T-helper 17 cell (primary cell): ENCODE measurements at places on chromosomes 5 and 9. TPM values are rescaled to one million over a fixed set of nuclear protein-coding genes. Genes with fewer than 3 reads are reported as not detected.

KCNV2 gene
- not detected for total RNA-seq

NME5 gene
- not detected for total RNA-seq

SOX30 gene
- 0.44 TPM for total RNA-seq

GZMA gene
- total RNA-seq: 11.3 TPM

WDR38 gene
- not detected for total RNA-seq

PRUNE2 gene
- 0.40 TPM for total RNA-seq

AGXT2 gene
- not detected for total RNA-seq

ENTPD8 gene
- total RNA-seq: not detected

OLFM1 gene
- total RNA-seq: not detected

CCL21 gene
- not detected for total RNA-seq

ADAMTS2 gene
- total RNA-seq: not detected

LECT2 gene
- not detected for total RNA-seq

NUTM2G gene
- not detected for total RNA-seq

CNOT8 gene
- total RNA-seq: 109 TPM

CNTFR gene
- total RNA-seq: not detected

CDKN2A gene
- 5.7 TPM for total RNA-seq

- DNase-seq: no peak
- H3K4me1 ChIP-seq: peaks cover 2% of the 10 kb centered on the region
- no peak overlapping the region for H3K27ac ChIP-seq
- no peak overlapping the region for H3K4me3 ChIP-seq
- no peaks in the 10 kb centered on the region for H3K36me3 ChIP-seq
These were observed 269.9 kb downstream of the CDK5RAP2 start for GRCh38 chr9:120310035-120310434.

DNA sequence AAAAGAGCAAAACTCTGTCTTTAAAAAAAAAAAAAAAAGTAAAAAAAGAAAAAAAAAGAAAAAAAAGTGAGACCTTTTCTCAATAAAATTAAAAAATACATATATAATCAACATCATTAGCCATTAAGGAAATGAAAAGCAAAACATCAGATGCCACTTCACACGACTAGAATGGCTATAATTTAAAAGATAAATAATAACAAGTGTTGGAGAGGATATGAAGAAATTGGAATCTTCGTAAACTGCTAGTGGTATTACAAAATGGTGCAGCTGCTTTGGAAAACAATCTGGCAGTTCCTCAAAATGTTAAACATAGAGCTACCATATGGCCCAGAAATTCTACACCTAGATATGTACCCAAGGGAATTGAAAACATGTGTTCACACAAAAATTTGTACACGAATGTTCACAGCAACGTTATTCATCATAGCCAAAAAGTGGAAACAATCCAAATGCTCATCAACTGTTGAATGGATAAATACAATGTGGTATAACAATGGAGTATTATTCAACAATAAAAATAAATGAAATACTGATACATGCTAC lies 45.3 kb upstream of the SIL1 start:
- peaks cover 17% of the 10 kb centered on the region for H3K4me1 ChIP-seq
- no peak overlapping the region for H3K4me3 ChIP-seq
- no peak for DNase-seq
- H3K27me3 ChIP-seq: peaks cover 32% of the 10 kb centered on the region

DNA sequence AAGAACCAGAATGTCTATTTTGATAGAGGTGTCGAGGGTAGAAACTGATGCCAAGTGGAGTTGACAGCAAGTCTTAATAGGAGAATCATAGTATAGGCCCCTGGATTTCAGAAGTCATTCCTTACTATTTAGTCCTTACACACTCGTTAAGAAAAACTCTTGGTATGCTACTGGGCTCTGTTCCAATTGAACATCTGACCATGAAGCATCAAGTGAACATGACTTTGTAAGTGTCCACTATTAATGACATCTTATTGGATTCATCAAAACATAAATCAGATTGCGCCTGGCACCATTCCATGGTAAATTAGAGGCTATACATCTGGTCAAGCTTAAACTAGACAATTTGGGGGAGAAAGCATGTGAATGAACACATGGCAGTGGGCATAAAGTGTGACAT lies 1056.5 kb upstream of the EDIL3 start:
- H3K27me3 ChIP-seq: no peaks in the 10 kb centered on the region
- DNase-seq: no peak
- no peak overlapping the region for H3K4me3 ChIP-seq

- peaks cover 2% of the 10 kb centered on the region for H3K36me3 ChIP-seq
- H3K27ac ChIP-seq: no peak overlapping the region
- H3K27me3 ChIP-seq: no peaks in the 10 kb centered on the region
- H3K4me1 ChIP-seq: peaks cover 15% of the 10 kb centered on the region
- H3K4me3 ChIP-seq: no peak overlapping the region
These were observed 214.3 kb downstream of the ARHGAP26 start for GRCh38 chr5:142984525-142984924.

GRCh38 chr5:134524826-134525682 lies at the start of gene JADE2:
JADE2 (plus strand) TSS chr5:134525670; CDS start chr5:134535858, 10,188 bp downstream.
- H3K27me3 ChIP-seq: no peaks in the 10 kb centered on the region
- peaks cover 2% of the 10 kb centered on the region for H3K36me3 ChIP-seq
- peak within 1 kb of the TSS; percentile 99 for H3K4me3 ChIP-seq
- DNase-seq: peak; percentile 79

DNA sequence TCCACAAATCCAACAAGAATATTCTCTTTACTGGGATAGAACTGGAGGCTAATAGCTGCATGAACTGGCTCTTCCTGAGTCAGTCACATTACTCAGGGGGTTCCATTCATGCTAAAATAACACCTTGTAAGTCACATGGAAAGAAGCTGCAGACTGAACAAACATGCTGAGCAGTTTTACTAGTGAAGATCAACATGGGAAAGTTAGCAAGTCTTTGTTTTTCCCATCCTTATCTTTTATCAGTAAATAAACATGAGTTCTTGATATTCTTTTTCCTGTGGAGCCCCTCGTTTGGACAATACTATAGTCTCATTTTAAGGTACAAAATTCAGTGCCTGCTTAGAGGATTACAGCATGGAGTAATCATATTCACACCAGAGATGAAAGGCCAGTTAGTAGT lies 43.7 kb upstream of the TEK start:
- no peak overlapping the region for H3K4me3 ChIP-seq
- H3K27me3 ChIP-seq: no peaks in the 10 kb centered on the region
- DNase-seq: no peak
- H3K36me3 ChIP-seq: no peaks in the 10 kb centered on the region

DNA sequence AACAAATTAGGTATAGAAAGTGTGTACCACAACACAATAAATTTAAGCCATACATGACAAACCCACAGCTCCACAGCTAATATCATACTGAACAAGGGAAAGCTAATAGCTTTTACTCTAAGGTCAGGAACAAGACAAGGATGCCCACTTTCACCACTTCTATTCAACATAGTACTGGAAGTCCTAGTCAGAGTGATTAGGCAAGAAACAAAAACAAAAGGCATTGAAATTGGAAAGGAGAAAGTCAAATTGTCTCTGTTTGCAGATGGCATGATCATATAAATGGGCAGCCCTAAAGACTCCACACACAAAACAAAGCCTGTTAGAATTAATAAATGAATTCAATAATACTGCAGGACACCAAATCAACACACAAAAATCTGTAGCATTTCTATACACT lies 548.8 kb downstream of the CTNND2 start:
- H3K27ac ChIP-seq: no peak overlapping the region
- H3K27me3 ChIP-seq: no peaks in the 10 kb centered on the region
- H3K4me3 ChIP-seq: no peak overlapping the region
- no peaks in the 10 kb centered on the region for H3K36me3 ChIP-seq

GRCh38 chr5:158770506-158770905 lies 329.2 kb downstream of the EBF1 start:
- DNase-seq: no peak
- H3K27me3 ChIP-seq: peaks cover 48% of the 10 kb centered on the region
- H3K36me3 ChIP-seq: peaks cover 2% of the 10 kb centered on the region
- no peak overlapping the region for H3K27ac ChIP-seq
- H3K4me1 ChIP-seq: no peaks in the 10 kb centered on the region

GRCh38 chr9:28134446-28134976 lies 561.2 kb upstream of the C9orf72 start:
- DNase-seq: no peak
- H3K36me3 ChIP-seq: no peaks in the 10 kb centered on the region
- no peak overlapping the region for H3K4me3 ChIP-seq
- no peaks in the 10 kb centered on the region for H3K27me3 ChIP-seq
- H3K4me1 ChIP-seq: no peaks in the 10 kb centered on the region

- peaks cover 3% of the 10 kb centered on the region for H3K36me3 ChIP-seq
- no peak overlapping the region for H3K4me3 ChIP-seq
- H3K4me1 ChIP-seq: peaks cover 5% of the 10 kb centered on the region
- no peak overlapping the region for H3K27ac ChIP-seq
- H3K27me3 ChIP-seq: peaks cover 43% of the 10 kb centered on the region
- no peak for DNase-seq
These were observed 95.4 kb upstream of the ANXA1 start for GRCh38 chr9:73056245-73056644.

- H3K27me3 ChIP-seq: peaks cover 6% of the 10 kb centered on the region
- no peaks in the 10 kb centered on the region for H3K36me3 ChIP-seq
- H3K27ac ChIP-seq: no peak overlapping the region
- no peak overlapping the region for H3K4me3 ChIP-seq
- H3K4me1 ChIP-seq: no peaks in the 10 kb centered on the region
- DNase-seq: no peak
These were observed 280.2 kb downstream of the SPOCK1 start for GRCh38 chr5:137218896-137219295.

- no peak for DNase-seq
- peaks cover 44% of the 10 kb centered on the region for H3K27me3 ChIP-seq
- peaks cover 6% of the 10 kb centered on the region for H3K36me3 ChIP-seq
- no peak overlapping the region for H3K4me3 ChIP-seq
- H3K4me1 ChIP-seq: peaks cover 2% of the 10 kb centered on the region
These were observed 57.1 kb downstream of the MFAP3 start for GRCh38 chr5:154095904-154096303.

DNA sequence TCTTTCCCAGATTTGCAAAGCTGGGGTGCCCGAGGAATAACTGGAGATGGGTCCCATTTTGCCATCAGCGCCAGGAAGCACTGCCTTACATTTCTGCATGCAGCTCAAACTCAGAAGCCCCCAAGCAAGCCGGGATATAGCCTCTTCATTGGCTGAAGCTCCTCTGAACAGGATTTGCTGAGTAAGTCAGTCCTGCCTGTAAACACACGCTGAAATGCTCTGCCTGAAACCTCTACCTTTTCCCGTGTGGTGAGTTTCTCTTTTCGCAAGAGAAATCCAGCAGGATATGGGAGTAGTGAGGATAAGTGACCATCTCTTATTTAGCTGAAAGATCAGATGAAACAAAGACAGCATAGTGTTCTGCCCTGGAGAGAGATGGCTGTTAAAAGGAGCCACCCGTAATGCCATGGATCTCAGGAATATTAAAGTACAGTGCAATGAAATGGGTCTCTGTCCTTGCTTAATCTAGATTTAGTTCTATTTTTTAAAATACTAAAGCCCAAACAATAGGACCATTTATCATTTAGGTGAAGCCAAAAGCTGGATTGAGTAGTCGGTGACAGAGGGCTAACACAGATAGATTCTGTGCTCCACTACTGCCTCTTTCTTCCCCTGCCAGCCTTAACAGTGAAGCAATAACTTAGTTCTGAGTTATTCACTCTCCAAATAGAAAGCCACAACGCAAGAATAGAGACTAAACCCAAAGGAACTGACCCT lies 177.5 kb upstream of the PPP2R2B start:
- no peaks in the 10 kb centered on the region for H3K4me1 ChIP-seq
- H3K27ac ChIP-seq: no peak overlapping the region
- DNase-seq: no peak
- H3K4me3 ChIP-seq: no peak overlapping the region
- H3K27me3 ChIP-seq: peaks cover 24% of the 10 kb centered on the region

GRCh38 chr5:14143841-14144585 lies 871 bp downstream of the TRIO start:
- H3K27me3 ChIP-seq: peaks cover 32% of the 10 kb centered on the region
- peak overlapping the region; percentile 92 for H3K4me3 ChIP-seq
- DNase-seq: no peak
- peaks cover 6% of the 10 kb centered on the region for H3K36me3 ChIP-seq

DNA sequence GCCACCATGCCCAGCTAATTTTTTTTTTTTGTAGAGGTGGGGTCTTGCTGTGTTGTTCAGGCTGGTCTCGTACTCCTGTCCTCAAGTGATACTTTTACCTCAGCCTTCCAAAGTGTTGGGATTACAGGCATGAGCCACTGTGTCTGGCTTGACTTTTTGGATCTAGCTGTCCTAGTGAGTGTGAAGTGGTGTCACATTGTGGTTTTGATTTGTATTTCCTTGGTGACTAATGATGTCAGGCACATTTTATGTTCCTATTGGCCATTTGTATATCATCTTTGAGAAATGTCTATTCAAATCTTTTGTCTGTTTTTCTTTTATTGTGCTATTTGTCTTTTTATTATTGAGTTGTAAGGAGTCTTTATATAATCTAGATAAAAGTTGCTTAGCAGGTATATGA lies 53.5 kb upstream of the MCCC2 start:
- peaks cover 6% of the 10 kb centered on the region for H3K36me3 ChIP-seq
- DNase-seq: no peak
- H3K4me3 ChIP-seq: no peak overlapping the region
- H3K27me3 ChIP-seq: no peaks in the 10 kb centered on the region
- H3K4me1 ChIP-seq: peaks cover 18% of the 10 kb centered on the region

DNA sequence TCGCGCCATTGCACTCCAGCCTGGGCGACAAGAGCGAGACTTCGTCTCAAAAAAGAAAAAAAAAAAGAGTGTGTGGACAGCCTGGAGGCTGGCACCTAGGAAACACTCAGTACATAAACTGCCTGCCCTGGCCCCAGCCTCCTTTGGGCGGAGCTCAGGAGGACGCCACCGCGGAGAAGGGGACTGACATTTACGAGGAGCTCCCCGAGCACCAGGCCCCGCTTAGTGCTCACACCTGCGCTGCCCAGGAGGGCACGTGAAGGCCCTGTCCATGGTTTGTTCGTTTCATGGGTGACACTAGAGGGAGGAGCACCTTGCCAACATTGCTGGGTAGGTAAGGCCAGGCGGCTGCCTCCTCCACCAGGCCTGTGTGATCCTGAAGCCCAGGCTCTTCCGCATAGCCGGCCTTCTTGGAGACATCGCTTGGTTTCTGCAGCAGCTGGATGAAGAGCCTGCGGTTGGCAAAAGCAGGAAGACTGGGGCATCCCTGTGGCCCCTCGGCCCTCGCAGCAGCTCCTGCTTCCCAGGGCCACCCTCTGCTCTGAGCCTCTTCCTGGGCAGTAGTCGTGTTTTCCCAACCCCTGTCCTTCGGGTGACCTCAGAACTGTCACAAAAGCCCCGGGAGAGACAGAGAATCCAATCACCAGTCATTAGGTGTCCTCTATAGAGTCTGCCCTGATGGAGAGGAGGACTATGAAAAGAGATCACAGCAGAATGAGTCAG lies 26.2 kb upstream of the LAMC3 start:
- DNase-seq: no peak
- no peak overlapping the region for H3K27ac ChIP-seq
- H3K36me3 ChIP-seq: no peaks in the 10 kb centered on the region
- H3K27me3 ChIP-seq: peaks cover 37% of the 10 kb centered on the region

DNA sequence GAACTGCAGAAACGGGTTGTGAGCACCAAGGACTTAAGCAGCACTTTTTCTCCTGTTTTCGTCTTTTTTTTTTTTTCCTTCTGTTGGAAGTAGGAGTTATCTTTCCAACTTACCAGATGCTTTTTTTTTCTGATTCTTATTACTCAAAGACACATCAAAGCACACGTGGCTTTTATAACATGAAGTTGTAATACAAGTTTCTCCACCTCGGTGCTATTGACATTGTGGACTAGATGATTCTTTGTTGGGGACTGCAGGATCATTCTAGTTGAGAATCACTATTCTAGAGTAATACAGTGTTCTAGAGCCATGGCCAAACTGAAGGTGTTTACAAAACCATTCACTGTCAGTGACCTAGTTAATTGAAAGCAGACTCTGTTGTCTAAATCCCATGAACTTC lies 51.5 kb downstream of the MYO10 start:
- no peak for DNase-seq
- H3K36me3 ChIP-seq: no peaks in the 10 kb centered on the region
- no peaks in the 10 kb centered on the region for H3K4me1 ChIP-seq
- H3K27me3 ChIP-seq: no peaks in the 10 kb centered on the region
